Tongue (tissue), 3 donors: ENCODE measurements at places on chromosomes 6 and 20.
A peak's percentile ranks its signal among the peaks of the same experiment; 100 is the strongest.

DNA sequence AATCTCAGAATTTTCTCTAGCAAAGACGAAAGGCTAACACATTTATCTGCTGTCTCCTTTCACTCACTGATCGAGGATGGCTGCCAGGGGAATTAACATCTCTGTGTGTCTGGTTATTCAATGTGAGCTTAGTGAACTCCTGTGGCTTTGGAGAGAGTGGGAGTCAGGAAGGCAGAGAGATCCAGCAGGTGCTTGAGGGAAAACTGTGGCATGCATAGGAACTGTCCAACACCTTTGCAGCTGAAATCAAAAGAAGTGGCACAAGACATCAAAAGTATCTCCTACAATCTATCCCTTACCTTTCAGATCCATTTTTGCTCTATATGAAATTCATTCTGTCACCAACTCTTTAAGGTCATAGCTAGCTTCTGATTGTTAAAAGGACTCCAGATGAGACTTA, 11.8 kb upstream of the FAM184A start:
- DNase-seq: no peak

GRCh38 chr6:78089531-78089930, 436.7 kb downstream of the MEI4 start:
- DNase-seq: no peak

DNA sequence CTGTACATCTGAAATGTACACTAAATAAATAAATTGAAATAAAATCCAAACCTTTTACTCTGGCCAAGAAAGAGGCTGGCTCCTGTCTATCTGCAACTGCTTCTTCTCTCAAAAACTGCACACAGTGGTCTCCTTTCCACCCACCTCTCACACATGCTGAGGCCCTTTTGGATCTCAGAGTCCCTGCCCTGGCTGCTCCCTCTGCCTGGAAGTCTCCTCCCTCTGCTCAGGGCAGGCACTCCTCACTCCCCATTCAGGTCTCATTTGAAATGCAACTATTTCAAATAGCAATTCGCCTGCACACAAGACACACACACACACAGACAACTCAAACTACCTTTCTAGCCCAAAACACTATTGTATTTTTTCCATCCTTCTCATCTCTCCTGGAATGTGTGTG, 348.8 kb downstream of the PKHD1 start:
- no peak for DNase-seq

- DNase-seq: peak; percentile 80
Observed at GRCh38 chr6:43746613-43747102, 23.4 kb upstream of the VEGFA start.

DNA sequence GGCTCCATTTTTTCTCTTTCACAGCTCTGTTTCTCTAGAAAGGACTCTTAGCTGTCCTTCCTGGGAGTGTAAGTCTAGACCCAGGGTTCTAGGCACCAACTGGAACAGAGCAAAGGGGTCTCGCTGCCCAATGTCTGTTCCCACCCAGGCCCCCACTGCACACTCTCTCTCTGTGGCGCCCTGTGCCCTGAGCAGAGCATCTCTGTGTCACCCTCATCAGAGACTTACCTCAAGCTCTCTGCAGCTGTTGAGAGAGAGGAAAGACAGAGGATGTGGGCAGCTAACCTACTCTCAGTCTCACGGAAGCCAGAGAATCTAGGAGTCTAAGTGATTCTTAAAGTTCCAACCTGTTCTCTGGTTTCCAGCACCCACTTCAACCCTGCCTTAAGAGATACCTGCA, 9.5 kb downstream of the NCR2 start:
- no peak for DNase-seq

GRCh38 chr6:15143086-15143485, 102.8 kb upstream of the JARID2 start:
- no peak for DNase-seq

- DNase-seq: no peak
Observed at GRCh38 chr6:21395121-21395520, 198.4 kb upstream of the SOX4 start.

- no peak for DNase-seq
Observed at GRCh38 chr20:39019805-39020325, 57.7 kb downstream of the DHX35 start.

DNA sequence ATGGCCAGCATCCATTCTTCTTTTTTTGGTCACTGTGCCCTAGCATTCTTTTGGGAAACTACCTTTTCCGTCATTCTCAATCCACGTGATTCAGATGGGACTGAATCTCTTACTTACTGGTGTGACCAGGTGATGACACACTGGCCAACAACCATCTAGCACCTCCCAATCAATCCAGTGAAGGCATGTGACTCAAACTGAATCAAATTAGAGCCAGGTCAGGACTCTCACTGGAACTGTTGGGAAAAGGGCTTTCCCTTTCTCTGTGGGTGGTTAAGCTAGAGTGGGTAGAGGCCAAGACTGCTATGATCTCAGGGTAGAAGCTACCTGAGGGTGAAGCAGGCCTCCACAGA, 36.2 kb upstream of the ZMYND8 start:
- no peak for DNase-seq

DNA sequence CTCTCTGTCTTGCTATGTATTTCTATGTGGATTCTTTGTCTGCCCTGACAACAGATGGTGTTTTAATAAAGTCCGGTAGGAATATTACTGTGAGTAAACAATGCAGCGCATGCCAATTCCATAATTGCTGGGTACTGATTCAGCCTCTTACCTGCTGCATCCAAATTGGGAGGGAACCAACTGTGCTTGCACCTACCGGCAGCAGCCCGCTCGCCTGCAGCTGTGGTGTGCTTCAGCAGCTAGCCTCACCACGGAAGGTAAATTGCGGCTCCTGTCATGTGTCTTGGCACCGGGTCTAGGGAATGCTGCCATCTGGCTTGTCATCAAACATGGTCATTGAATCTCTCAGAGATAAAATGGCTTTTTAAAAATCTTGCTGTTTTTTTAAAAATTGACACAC, 704.8 kb upstream of the SLC35B3 start:
- DNase-seq: peak; percentile 30

GRCh38 chr6:147299035-147299434, 94.8 kb downstream of the STXBP5 start:
- DNase-seq: no peak

DNA sequence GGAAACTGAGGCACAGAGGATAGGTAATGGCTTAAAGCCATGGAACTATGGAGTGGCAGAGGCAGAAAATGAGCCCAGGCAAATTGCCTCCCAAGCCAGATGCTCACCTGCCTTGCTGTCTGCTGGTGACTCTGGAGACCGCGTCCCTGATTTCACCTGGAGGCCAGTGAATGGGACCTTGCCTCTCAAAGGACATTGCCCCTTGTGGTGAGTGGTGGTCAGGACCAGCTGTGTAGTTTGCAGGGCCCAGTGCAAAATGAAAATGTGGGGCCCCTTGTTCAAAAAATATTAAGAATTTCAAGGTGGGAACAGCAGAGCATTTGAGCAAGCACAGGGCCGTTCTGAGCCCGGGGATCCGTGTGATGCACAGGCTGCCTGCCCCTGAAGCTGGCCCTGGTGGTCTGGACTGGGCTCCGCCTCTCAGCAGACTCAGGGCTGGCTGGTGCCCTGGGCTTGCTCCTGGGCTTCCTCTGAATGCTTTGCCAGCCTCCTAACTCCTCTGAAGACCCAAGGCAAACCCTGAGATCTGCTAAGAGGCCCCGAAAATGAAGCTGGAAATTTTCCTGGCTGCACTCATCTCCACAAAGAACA, 19.8 kb upstream of the KCNG1 start:
- no peak for DNase-seq

DNA sequence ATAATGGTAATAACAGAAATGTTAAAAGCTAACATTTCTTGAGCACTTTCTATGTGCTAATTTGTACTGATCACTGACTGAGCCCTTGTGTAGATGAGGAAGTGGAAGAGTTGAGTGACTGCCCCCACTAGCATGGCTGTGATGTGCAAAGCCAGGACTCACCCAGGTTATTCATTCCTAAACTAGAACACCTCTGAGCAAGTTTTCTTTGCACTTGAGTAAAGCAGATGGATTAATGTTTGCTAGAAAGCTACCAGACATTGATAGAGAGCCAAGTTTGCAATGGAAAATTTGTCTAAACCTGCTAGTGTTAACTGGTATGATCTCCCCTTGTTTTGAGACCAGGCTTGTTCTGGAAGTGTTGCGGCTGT, 467.4 kb upstream of the PLCB4 start:
- DNase-seq: no peak

DNA sequence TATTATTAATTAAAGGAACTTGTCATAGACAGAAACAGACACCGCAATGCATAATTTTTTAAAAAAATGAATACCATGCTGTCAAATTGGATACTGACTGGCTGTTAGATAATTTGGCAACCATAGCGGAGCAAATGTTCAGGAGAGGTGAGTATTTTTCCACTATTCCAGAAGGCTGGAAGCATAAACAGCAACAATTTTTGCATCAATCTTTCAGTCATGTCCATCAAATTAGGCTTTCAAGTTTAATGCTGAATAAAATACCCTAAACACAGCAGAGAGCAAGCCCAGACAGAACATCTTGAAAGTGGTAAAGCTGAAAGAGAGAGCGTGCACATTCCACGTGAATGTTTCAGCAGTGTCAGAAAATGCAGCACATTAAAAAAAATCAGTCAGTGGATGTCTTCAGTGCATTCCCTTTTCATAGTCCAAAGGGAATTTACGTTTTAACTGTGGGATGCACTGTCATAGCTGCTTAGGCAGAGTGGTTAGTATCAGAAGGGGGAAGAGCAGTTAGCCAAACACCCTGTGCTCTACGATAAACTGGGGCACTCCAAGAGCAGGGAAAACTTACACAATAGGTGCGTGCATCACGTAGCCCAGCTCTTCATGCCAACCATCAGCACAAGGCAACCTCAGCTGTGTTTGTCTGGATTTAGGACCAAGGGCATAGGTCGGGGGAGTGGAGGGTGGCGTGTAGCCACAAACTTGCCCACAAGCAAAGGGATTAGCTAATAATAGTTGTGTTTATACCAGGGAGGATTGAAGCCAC, 116.2 kb upstream of the STMND1 start:
- peak; percentile 59 for DNase-seq

- peak; percentile 50 for DNase-seq
Observed at GRCh38 chr6:49550492-49551077, at the start of gene C6orf141. Gene C6orf141, plus strand, starts transcription at chr6:49550668. Its CDS starts 125 bp downstream, at chr6:49550793.

GRCh38 chr6:164072240-164072666, 657.7 kb downstream of the QKI start:
- DNase-seq: no peak

DNA sequence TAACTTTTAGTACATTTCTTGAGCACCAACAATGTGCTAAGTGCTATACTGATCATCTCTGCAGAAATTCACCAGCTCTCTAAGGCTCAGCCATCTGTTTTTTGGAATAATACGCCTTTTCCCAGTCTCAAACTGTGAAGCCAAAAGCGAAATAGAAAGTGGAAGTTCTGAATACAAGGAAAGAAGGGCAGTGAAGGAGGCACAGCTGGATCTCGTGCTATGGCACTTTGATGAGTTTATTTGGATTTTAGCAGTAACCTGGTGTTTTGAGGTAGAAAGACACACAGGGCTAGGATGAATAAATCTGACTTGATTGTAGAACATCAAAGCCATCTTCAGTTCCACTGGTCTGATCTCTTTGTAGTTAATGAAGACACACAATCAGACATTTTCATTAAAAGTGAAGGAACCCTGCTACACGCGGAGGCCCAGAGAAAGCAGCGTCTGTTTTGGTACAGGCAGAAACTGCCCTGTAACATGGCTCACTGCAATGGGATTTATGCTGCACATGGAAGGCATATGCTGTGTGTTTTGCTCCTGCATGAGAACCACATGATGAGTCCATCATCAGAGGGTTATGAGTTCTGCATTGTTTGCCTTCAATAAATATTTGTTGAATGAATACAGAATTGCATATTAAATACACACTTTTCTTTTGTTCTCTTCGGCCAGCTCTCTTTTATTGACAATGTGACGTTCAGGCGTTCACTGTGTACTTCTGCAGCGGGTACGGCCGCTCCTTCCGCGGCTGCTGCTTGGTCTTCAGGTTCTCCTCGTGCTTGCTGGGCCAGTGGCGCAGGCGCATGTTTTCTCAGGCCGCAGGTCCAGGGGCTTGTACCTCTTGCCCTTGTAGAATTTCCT, 100.9 kb downstream of the PREP start:
- DNase-seq: no peak

GRCh38 chr6:75932067-75932466, 140.4 kb downstream of the IMPG1 start:
- DNase-seq: peak; percentile 55

GRCh38 chr20:41480054-41480770, 113.6 kb upstream of the EMILIN3 start:
- no peak for DNase-seq

- no peak for DNase-seq
Observed at GRCh38 chr20:38499366-38499765, 26.7 kb downstream of the RALGAPB start.

DNA sequence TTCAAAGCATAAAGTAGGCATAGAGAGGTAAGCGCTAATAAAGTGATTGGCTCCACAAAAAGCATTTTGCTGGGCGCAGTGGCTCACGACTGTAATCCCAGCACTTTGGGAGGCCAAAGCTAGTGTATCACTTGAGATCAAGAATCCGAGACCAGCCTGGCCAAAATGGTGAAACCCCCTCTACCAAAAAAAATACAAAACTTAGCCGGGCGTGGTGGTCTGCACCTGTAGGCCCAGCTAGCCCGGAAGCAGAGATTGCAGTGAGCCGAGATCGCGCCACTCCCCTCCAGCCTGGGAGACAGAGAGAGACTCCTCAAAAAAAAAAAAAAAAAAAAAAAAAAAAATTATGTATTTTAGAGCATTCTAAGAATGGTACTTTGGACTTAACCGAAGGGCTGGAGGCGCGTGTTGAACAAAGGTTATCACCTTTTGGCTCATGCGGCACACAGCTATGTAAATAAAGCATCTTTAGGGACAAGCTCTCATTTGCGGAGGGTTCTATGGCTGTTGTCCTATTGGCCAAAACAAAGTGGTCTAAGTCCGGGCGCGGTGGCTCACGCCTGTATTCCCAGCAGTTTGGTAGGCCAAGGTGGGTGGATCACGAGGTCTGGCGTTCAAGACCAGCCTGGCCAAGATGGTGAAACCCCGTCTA, 17.4 kb downstream of the HFE start:
- DNase-seq: no peak

DNA sequence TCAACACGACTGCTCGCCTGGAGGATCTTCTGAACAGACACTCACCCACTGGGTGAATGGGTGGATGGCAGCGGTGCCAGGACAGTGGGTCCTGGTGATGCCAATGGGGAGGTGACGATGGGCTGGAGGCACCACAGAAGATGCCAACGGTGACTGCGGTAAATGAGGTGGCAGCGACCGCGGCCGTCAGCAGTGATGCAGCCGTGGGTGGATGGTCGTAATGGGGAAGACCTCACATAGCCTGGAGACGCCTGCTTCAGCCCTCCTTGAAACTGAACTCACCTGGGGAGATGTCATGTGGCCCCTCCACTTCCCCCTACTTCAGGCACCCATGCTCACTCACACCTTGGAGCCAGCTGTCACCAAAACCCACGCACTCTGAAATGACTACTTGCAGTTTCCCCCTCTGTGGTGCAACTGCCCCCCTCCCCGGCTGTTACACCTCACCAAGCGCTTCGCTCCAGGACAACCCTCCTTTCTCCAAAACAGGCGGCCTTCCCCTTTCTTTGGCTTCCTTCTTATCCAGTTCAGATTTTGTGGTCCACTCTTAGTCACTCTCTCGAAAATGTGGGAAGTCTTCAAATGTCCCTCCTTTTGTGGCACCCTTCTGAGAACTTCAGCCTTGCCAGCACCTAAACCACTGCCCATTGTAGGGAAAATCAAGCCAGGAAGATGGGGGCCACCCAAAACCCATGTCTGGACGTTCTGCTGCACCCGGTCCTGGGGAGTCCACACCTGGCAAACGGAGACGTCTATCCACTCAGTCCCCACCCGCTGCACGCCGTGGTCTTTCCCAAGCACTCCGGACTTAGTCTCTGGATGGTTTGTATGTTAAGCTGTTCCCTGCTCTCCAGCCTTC, 10.4 kb upstream of the ABHD16B start:
- no peak for DNase-seq

- no peak for DNase-seq
Observed at GRCh38 chr20:58008413-58008812, 220.0 kb downstream of the ANKRD60 start.
